ENCODE measurements at places on chromosomes 6 and 20.
A peak's percentile ranks its signal among the peaks of the same experiment; 100 is the strongest.

DNA sequence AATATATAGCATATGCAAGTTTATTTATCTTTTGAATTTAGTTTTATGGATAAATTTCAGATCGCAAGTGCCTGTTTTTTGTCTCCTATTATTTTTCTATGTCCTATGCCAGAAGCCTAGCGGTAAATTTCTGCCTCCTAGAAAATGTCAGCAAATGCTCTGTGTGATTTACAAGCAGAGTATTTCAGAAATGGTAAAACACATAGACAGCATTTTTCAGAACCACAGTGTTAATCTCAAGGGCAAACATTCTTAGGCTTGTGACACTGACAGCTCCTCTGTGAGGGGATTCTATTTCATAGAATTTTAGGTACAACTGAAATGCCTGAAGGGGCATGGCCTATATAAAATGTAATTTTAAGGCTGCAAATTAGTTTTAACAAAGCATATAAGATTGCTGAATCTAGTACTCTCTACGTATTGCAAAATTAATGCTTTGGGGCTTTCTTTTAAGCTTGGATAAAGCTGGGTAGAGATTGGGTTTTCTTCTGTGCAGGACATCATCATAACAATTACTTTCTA lies 89.9 kb upstream of the PTCHD4 start:
- DNase-seq, result no peak

- no peak for DNase-seq
Observed at GRCh38 chr20:32474009-32474716, 111.0 kb downstream of the NOL4L start.

- peak; percentile 44 for DNase-seq
Observed at GRCh38 chr6:5569491-5569890, 308.2 kb downstream of the FARS2 start.

GRCh38 chr6:52568320-52568719 lies 8.5 kb downstream of the TRAM2 start:
- DNase-seq, result peak; percentile 56

DNA sequence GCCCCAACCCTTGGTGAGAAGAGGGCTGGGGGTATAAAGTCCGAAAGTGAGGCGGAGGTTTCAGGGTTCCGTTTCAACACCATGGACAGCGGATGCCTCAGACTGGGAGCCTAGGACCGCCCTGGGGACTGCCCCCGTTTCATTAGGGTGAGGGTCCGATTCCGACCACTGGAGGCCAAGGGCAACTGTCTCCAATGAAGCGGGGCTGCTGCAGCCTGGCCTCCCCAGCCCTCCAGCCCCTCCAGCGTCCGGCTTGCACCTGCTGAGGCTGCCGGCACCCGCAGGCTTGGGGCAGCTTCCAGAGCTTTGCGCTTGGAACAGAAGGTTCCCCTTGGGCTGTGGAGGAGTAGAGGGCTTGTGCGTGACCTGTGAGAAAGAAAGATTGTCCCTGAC lies 39.9 kb downstream of the YTHDF1 start:
- no peak for DNase-seq

Measured in EH (cell line).